Dorsolateral prefrontal cortex (tissue), 122 donors: ENCODE measurements at places on chromosomes 5 and 9. TPM values are rescaled to one million over a fixed set of nuclear protein-coding genes. Genes with fewer than 3 reads are reported as not detected.

The AMBP gene
- not detected for total RNA-seq

The NDUFA8 gene
- 69.9 TPM for total RNA-seq

DNA sequence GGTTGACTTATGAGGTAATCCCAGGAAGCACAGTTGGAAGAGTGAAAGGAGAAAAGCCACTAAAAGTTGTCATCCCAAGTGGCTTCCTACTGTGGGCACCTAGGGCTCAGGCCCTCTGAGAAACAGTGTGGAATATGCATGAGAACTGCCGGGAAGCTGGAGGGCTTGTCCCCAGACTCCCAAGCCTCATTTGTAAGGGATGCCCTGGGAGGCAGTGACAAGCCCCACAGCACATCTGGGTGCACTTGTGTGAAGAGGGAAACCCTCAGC, 64.5 kb downstream of the SFXN1 start:
- no peak for DNase-seq

GRCh38 chr9:6655036-6655435, 9.5 kb upstream of the GLDC start:
- no peak for DNase-seq

DNA sequence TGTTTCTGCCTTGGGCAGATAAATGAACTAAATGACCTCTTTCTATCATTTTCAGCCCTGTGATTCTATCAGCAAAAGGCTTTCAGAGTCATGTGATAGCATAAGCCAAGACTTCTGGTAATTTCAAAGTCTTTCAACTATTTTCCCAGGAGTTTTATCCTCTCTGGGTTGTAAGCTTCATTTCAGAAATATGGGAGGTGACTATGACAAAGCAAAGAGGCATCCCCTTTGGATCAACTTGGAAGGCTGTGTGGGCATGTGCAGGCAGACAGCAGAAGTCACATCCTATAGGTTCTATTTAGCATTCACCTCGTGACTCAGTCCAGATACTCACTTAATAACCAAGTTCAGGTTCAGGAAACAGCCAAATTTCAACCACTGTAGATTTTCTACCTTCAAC, 149.0 kb upstream of the FST start:
- no peak for DNase-seq
